SW 1271 (cell line): ENCODE measurements at places on chromosomes 2 and 18.

- no peak for DNase-seq
Measured at GRCh38 chr2:53021828-53022227, 745.8 kb upstream of the CHAC2 start.

DNA sequence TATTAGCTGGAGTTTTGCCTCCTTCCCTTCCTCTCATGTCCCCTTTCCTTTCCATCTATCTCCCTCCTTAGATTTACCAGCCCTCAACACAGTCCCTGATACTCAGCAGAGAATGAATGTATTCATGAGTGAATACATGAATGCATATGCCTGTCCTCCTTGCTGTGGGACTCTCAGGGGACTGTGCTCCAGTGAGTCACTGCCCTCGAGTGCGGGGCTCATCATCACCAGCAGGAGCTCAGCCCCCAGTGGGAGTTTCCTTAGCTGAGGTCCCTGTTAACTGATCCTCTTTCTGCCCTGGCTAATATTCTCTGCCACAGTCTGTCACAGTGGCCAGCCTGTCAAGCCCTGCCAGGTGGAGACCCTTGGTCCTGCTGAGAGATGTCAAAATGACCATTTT, 104.9 kb upstream of the LHCGR start:
- DNase-seq: no peak

DNA sequence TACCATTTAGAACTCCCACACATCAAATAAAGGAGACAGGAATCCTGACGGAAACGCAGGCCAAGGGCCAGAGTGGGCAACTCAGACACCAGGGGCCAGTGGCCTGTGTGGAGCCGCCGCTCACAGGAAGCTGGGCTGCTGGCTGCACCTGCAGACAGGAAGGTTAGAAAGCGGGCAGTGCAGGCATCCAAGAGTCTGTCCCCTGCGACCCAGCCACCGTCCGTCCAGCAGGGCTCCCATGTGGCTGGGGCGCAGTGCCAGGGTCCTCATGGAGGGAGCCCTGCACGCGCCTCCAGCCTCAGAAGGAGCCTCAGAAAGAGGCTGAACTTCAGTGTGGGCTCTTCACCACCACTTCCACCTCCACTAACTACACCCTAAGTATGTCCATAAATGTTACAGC, 2.5 kb upstream of the ANO7 start:
- no peak for DNase-seq

GRCh38 chr18:76667603-76668002, 154.8 kb upstream of the ZNF236 start:
- no peak for DNase-seq

- no peak for DNase-seq
Measured at GRCh38 chr2:205627085-205627484, 55.2 kb upstream of the NRP2 start.

DNA sequence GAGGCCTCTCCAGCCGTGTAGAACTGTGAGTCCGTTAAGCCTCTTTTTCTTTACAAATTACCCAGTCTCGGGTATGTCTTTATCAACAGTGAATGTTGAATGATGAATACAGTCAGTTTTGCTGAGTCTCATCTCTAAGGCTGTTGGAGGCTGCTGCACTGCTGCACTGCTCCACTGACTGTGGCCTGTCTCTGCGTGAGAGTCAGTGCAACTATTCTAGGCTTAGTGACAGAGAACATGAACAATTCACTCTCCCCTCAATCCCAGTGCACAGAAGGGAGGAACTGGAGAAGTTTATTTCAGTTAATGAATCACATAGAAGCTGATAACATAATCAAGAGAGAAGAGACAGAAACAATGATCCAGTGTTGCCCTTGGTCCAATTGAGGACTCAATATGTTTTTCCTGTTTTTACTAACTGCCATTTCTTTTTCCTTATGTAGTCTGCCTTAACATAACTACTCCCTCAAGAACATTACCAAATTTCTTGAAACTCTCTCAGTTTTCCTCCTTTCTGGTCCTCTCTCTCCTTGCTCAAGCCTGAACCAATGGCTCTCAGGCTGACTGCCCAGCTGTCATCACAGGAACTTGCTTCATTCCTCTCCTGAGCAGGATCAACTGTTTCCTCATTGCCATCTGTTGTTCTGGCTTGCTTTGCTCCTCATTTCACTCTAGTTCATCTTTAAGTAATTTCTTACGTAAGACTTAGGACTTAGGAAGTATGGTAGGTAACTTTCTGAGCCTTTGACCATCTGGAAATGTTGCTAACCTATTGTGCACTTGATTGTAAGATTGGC, 483.2 kb downstream of the METTL4 start:
- DNase-seq: no peak

DNA sequence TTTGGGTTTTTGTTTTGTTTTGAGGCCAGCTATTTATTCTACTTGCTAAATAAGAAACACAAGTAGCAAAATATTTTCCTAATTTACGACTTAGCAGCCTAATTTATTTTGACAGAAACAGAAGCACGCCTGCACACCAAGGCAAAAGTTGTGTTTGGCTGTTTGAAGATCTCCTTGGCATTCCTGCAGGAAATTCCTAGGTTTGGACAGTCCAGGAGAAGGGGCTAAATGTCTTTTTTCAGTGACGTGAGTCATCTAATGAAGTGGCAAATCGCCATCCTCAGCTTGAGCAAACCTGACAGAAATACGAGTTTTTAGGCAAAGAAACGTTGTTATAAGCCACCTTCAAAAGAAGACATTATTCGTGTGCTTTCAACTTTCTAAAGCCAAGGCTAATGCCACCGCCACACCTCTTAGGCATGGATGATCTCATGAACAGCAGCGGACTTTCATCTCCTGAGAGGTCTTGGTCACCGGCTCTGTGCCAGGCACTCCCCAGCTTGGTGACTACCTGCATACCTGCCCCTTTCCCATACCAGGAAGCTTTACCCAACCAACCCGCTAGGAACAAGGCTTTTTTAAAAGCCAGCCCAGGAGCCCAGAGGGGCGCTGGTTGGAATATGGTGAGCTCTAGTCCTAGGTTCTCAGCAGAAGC, 30.9 kb downstream of the STK39 start:
- no peak for DNase-seq

DNA sequence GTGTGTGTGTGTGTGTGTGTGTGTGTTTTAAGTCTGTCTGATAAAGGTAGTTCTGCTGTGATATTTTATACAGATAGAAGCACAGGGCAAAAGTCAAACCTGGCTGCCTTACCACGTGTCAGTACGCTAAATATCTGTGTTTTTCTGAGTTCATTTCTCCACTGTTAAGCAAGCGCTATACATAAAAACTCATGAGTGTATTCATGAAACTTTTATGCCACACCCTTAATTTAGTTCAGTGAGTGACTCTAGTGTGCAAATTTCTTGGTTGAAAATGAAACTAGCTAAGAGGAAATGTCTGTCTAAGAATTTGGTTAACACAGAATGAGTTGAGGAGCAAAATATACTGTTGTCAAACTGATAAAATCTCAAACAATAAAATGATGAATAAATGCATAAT, 11.2 kb downstream of the CASP10 start:
- no peak for DNase-seq

DNA sequence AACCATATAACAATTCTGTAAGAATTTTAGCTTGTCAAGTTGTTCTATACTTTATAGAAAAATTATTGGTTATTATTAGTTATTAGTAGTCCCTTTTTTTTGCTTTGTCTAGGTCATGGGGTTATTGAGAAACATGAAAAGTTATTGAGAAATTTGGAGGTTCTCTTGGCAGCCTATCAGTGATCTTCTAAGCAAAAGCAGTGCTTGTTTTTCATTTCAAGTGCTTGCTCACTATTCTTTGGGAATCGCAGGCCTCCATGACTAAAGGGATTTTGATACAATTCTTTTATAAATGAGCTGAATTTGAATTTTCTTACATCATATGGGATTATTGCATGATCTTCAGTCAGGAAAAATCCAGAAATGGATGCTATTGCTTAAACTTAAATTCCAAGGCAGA, 25.8 kb downstream of the PLEKHA3 start:
- DNase-seq: no peak

- no peak for DNase-seq
Measured at GRCh38 chr2:235495373-235496238, 1.8 kb downstream of the AGAP1 start.

DNA sequence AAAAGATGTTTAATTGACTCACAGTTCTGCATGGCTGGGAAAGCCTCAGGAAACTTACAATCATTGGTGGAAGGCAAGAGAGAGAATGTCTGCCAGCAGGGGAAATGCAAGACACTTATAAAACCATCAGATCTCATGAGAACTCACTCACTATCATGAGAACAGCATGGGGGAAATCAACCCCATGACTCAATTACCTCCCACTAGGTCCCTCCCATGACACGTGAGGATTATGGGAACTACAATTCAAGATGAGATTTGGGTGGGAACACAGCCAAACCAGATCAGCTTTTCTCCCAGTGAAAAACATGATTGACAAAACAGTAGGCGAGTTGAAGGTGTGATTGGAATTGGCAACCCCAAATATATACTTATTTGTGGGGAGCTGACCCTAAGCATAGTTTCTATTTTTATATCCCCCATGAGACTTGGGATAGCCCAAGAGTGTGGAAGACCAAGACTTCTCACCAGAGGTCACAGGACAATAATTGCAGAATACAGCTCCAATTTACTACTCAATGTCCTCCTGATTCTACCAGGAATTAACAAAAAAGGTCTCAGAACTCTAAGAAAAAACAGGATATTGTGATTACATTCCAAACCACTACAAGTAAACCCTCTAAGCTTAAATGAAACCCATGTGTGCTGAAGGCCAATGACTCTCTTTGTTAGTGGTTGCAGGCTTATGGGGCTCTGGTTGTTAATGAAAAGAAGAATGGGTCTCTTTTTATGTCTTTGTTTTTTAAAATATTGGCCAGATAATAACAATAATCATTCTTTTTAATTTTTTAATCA, 96.1 kb upstream of the PIK3C3 start:
- no peak for DNase-seq
